ENCODE measurements at places on chromosomes 12 and 14.

- no peak for DNase-seq
Observed at GRCh38 chr14:60632257-60632656, 17.0 kb downstream of the SIX1 start.

DNA sequence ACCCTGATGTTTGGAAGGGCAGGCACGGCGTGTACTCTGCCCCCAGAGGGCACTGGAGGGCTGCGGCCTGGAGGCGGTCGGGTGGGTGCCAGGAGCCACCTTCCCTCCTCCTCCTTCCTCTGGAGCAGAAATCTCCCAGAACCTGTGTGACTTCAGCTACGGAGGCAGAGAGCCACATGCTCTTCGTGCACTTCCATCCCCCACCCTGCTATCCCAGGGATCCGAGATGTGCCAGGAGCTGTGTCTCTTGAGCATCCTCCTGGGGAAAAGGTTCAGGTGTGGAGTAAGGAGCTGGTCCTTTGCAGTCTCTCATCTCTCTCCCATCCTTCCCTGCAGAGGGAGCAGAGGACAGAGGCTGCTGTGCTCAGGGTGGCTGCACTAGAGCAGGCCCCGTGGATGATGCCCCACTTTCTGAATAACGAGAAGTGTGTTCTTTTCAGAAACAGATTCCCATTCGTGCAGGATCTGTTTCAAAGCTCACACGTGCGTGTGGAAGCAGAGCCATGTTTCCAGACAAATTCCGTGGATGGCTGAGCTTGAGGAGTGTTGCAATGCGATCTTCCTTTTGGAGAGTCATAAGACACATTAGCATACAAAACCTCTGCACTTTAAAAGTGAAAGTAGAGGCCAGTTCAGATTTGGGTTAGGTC lies 162.9 kb downstream of the ADGRD1 start:
- DNase-seq = no peak

DNA sequence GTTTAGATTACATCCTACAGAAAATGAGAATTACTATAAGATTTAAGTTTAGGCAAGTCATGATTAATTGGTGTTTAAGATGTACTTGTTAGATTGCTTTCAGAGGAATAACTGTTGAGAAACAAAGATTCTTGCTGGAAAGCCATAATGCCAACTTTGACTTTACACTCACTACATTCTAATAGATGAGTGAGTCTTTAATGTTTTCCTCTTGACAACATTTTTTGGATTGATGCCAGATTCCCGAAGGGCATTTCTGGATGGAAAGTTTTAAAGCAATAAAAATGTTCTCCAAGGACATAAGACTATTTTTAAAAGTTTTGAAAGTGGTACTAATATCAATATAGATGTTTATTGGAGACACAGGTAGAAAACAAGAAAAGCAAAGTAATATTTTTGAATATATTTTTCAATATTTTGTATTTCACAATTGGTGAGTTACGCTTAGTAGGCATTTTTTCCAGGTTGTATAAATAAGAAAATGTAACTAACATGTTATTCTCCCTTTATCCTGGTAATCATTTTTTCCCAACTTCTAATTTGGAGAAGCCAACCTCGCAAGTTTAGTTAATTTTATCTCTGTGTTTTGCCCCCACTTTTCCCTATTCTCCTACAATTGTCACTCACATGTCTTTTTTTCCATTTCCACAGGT lies 307.3 kb downstream of the CEP128 start:
- DNase-seq = no peak

GRCh38 chr14:75971509-75971908 lies 10.3 kb downstream of the TGFB3 start:
- no peak for DNase-seq

GRCh38 chr12:108667349-108667748 lies 33.7 kb upstream of the SELPLG start:
- DNase-seq = peak; percentile 48

DNA sequence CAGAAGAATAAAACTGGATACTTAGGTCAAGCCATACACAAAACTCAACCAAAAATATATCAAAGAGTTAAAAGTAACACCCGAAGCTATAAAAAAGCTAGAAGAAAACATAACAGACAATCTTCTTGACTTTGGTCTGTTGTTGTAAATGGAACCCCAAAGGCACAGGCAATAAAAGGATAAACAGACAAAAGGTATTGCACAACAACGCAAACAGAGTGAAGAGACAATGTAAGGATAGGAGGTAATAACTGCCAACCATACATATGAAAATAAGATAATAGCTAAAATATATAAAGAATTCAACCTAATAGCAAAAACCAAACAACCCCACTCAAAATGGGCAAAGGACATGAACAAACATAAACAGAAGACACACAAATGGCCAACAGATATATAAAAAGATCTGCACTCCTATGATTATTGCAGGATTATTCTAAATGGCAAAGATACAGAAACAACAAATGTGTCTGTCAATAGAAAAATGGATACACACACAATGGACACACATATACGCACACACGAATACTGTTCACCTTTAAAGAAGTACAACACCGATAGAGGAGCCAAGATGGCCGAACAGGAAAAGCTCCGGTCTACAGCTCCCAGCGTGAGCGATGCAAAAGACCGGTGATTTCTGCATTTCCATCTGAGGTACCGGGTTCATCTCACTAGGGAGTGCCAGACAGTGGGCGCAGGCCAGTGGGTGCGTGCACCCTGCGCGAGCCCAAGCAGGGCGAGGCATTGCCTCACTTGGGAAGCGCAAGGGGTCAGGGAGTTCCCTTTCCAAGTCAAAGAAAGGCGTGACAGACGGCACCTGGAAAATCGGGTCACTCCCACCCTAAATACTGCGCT lies 1137.1 kb downstream of the FSCB start:
- DNase-seq = no peak

GRCh38 chr14:92459950-92460421 lies 53.6 kb upstream of the RIN3 start:
- DNase-seq = no peak
